NCI-H1436 (cell line): ENCODE measurements at places on chromosomes 4 and X.

DNA sequence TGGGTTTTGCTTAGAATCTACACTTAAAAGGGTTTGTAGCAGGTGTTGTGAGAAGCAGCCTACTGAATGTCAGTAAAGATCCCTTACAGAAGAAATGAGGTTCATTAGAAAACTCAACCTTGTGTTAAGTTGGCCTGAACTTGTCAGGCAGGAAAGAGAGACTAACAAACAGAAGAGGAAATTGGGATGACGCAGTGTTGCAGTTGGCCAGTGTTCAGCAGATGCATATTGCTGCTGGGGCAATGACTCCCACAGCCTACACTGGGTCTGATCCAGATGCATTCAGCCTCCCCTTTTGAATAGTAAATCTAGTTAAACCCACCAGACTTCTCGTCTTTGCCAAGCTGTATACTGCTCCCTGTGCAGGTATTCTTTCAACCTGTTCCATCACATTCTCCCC is 409.4 kb downstream of the UBE2NL start:
- DNase-seq = no peak

GRCh38 chr4:168907119-168907698 is 102.8 kb downstream of the CBR4 start:
- no peak for DNase-seq

GRCh38 chr4:166252487-166253402 is 379.7 kb downstream of the TLL1 start:
- no peak for DNase-seq

GRCh38 chr4:158811704-158812103 is 42.9 kb downstream of the FNIP2 start:
- DNase-seq = no peak

- no peak for DNase-seq
These were observed 33.7 kb upstream of the USP51 start for GRCh38 chrX:55523356-55523755.

DNA sequence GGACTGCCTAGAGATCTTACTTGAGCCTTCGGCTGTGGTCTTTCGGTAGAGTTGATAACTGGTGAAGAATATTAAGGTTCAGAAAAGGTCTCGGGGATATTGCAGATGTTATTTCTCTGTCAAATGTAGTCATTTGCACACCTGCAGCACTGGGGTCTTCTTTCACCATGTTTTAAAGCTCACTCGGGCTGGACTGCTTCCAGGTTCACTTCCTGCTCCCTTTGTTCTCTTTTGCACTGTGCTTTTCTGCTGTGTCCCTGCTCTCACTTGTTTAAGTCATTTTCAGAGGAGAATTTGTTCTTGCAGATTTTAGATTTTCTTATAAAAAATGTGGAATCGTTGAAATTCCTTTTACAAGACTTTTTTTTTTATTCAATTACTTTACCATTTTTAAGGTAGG is 68.5 kb downstream of the BMPR1B start:
- no peak for DNase-seq

GRCh38 chr4:70945046-70945445 is 42.9 kb downstream of the MOB1B start:
- DNase-seq = no peak

DNA sequence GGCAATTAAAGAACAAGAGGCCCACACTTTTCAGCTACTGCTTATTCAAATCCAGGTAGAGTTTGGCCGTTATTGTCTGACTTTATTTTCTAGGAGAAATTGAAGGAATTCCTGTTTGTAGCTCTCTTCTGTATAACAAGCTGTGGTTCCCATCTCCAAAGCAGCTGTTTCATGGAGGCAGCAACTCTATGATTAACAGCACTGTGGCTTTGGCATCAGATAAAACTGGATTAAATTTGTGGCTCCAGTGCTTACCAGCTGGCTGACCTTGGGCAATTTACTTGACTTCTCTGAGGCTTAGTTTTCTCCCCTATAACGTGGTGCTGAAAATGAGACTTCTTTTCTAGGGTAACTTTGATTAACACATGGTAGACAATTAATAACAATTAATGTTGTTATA is 28.1 kb downstream of the SLC30A9 start:
- no peak for DNase-seq

GRCh38 chr4:168021666-168022065 is 70.7 kb upstream of the ANXA10 start:
- no peak for DNase-seq

DNA sequence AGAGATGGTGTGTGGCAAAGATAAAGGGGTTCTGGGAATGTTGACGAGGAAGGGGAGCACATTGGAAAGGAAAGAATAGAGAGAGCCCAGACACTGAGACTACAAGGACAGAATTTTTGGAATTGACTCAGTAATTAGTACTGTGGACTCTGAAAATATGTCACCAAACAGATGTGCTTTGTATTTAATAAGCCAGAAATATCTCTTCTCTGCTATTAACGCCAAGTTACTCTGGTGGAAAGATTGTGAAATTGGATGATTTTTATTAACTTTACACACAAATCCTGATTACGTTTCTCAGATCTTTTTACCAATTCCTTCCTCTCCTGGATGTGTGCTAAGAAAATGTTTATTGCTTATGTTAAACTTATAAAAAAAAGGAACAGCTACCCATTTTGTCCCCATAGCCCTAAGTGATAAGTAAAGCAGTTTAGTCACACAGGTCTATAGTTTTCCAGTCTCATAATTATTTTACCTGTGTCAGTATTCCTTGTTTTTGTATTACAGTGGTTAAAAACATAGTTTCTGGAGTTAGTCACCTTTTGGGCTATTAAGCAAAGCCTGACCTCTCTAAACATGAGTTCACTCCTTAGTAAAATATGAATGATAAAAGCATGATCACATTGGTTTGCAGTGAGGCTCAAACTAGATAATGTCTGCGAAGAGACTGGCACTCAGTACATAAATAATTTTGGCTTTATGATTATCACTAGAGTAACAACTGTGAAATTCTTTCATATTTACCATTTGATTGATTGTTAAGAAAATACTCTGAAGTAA is 1068.3 kb downstream of the STIM2 start:
- no peak for DNase-seq

DNA sequence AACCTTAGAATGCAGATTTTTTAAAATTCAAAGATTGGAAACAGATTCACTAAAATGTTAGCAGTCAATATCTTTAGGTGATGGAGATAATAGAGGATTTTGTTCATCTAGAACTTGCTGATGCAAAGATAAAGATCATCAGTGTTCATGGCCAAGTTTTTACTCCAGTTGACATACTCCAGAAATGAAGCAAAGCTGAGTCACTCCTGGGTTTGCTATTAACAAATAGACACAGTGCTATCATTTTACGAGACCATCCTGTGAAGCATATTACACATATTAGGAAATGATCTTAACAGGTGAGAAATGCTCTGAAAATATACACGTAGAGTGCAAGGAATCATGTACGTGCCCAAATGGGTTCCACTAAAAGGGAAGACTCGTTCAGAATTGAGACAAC is 170.6 kb upstream of the FAM9B start:
- DNase-seq = no peak

GRCh38 chrX:74232859-74233258 is 71.1 kb upstream of the ZCCHC13 start:
- no peak for DNase-seq

DNA sequence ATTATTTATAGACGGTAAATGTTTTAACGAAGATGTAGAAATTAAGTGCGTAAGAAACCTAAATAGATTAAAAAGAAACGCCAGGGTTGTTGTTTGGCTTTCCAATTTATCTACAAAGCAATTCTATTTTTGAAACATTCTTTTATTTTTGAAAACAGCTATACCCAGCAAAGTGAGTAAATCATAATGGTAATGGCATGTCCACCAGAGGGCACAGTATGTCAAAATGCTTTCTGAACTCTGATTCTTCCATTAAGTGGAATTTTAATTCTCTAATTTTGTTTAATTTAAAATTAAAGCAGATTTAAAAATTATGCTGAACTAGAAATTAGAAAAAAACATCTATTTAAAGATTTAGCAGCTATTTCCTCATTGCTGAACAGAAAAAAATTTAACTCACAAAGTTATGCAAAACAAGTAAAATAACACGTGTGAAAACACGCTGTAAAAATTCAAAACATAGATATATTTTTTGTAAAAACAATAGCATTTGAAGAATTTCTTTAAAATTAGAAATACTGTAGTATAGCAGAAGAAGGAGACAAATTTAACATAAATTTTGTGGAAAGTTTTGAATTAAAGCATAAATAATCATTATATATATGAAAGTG is 26.5 kb downstream of the RASSF6 start:
- no peak for DNase-seq

DNA sequence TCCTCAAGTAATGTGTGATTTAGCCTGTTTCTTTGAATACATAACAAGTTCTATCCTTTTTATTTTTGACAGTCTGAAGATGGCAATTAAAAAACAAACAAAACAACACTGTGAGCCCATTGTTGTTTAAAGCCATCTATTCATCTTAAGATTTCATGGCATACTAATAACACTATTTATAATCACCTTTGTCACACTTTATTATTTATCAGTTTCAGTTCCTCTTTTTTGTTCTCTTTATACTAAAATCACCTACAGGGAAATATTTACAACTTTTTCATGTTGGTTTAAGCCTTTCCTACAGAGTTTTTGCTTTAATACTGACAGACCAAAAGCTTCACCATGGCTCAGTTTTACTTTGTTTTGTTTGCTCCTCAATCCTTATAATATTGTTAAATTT is 247.4 kb upstream of the CTSO start:
- no peak for DNase-seq
